Suppressor macrophage treated with lipopolysaccharide for 1 hour (primary cell): ENCODE measurements at places on chromosomes 5 and 9.

DNA sequence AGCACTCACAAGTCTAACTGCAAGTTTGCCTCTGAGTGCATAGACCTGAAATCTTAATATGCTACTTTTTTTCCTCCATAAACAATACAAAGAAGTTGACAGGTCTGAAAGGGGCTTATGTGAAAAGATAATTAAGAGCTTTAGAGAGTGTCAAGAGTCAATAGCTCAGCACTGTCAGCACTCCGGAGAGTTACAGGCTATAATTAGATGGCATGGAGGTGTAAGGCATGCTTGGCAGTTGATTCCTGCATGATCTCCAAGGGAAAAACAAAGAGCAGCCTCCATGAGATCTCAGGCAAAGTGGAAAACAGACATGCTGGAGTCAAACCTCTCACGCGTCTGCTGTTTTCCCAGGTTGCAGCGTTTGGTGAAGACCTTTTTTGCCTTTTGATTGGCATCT lies 468.7 kb downstream of the TLE4 start:
- DNase-seq = no peak

GRCh38 chr5:179679014-179679674 lies 1.7 kb downstream of the CBY3 start:
- peak; percentile 55 for DNase-seq

DNA sequence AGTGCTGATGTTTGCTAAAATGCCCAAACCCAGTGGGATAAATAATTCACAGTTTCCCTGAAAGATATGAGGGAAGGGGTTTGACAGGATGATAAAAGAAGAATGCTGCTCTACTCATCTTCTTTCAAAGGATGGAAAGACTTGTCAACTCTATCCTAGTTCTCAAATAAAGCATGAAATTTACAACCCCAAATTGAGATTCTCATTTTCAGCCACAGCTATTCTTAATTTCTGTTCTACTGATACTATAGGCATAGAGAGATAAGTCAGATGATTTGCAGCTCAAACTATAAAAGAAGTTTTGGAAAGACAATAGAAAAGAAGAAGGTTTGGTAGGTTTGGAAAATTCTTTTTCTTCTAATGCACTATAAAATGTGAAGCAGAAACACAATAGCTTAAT lies 542.6 kb downstream of the CSNK1G3 start:
- no peak for DNase-seq

DNA sequence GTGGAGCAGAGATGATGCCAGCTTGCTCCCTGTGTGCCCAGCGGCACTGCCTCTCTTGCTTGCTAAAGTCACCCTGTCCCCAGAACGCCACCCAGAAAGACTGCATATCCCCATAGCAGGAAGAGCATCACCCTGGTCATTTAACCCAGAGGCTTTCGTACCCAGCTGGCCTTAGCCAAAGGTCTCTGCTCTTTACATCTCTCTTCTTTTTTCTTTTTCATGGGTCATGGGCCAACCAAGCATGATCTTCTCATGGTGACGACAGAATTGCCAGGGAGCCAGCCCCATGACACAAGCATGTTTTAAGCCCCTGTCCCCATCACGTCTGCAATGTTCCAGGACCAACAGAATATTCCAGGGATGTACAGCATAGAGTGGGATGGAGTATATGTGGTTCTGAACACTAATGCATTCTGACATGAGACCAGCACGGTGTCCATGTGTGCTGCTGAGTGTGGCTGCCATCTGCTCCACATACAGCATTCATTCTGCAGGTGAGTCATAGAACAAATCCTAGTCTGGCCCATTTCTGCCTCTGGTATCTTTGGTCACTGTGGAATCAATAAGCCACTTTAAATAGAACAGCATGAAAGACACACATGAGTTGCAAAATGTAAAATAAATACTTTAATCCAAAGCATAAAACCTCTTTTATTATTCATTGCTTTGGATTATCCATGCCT lies 203.0 kb downstream of the MED10 start:
- no peak for DNase-seq

GRCh38 chr5:115455301-115455707 lies 89.3 kb downstream of the FEM1C start:
- peak; percentile 74 for DNase-seq

- no peak for DNase-seq
Measured at GRCh38 chr9:2838371-2839000, 5.4 kb downstream of the PUM3 start.

DNA sequence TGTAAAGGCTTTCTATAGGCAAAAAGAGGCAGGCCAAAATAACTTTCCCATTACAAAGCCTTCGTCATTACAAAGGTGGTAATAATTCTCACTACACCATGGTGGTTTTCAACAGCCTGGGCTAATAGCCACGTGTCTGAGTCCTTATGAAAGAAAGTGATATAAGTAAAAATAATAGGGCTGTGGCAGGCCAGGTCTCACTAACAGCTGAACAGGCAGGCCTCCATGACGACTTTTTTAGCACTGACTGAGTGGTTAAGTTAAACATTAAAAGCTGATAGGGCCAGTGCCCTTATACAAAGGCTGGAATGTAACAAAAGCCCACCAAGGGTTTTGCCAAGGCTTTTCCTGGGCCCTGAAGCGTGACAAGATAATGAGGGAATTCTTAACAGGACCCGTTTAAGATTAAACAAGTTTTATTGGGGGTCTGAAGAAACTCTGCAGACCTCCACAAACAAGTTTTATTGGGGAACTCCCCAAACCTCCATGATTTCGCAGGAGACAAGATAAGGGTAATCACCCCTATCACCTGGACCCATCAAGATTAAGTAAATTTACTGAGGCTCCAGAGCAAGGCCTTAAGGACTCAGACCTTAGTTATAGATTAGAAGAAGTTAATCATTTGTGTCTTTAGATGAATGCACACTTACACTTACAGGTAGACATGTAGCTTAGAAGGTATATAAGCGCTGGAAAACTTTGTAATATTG lies 412.9 kb downstream of the CHSY3 start:
- no peak for DNase-seq

GRCh38 chr5:95042037-95042436 lies 242.9 kb downstream of the MCTP1 start:
- DNase-seq = no peak

DNA sequence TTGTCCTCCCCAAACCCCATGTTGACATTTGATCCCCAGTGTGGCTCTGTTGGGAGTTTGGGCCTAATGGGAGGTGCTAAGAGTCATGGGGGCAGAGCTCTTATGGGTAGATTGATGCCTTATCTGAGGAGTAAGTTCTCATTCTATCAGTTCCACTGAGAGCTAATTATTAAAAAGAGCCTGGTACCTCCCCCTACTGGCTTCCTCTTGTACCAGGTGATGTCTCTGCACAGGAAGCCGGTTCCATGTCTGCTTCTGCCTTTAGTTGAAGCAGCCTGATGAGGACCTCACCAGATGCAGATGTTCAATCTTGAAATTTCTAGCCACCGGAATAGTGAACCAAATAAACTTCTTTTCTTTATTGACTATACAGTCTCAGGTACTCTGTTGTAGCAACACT lies 10.8 kb downstream of the GABRB2 start:
- DNase-seq = no peak

- DNase-seq = peak; percentile 42
Measured at GRCh38 chr9:89312222-89312571, 1.2 kb downstream of the CKS2 start.

- peak; percentile 89 for DNase-seq
Measured at GRCh38 chr9:89606624-89607311, 2.0 kb downstream of the GADD45G start.

- DNase-seq = no peak
Measured at GRCh38 chr5:36600917-36601527, 5.4 kb upstream of the SLC1A3 start.

DNA sequence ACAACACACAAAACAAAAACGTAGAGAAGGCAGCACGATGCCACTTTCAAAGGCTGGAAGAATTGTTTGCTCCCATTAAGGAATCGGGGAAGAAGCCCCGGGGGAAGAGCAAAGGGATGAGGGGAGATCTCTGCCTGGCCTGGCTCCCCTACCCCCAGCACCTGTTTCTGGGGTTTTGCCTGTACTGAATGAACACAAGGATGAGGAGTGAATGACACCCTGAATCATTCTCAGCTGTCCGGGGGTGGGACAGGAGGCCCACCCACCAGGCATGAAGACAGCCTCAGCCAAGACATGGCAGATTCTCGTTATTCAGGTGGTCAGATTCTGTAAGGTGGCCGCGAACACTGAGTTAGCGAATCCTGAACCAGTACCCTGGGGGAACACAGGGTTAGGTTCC lies 7.5 kb downstream of the TBC1D9B start:
- no peak for DNase-seq

GRCh38 chr9:89442981-89443814 lies 54.7 kb downstream of the SEMA4D start:
- DNase-seq = peak; percentile 73

- DNase-seq = no peak
Measured at GRCh38 chr5:38431242-38431853, 125.1 kb downstream of the LIFR start.

DNA sequence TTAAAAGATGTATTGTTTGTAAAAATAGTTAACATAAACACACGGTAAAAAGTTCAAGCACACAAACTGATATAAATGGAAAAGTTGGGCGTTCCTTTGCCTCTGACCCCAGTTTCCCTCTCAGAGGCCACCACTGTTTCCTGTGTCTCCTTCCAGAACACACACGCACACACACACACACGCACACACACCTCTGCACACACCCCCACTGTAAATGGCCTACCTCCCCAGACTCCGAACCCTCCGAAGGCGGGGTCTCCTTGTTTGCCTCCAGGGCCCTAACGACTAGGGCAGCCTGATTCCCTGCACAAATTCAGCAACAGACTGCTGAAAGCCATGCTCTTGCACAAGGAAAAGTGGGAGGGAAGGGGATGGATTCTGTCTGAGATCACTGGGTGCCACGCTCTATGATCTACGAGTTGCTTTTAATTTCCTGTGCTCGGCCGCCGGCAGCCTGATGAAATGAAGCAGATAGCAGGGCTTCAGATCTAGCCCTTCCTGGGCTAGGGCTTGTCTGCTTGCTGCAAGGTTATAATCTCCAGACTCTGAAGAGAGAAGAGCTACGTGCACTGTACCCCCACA lies 184.0 kb upstream of the IL12B start:
- DNase-seq = no peak

- peak; percentile 20 for DNase-seq
Measured at GRCh38 chr5:79069488-79070349, at the start of the genes BHMT2 and DMGDH. Gene BHMT2, plus strand, starts transcription at chr5:79069767. Its CDS starts 16 bp downstream, at chr5:79069783. Gene DMGDH, minus strand, starts transcription at chr5:79069674. Its CDS starts 54 bp downstream, at chr5:79069620.

DNA sequence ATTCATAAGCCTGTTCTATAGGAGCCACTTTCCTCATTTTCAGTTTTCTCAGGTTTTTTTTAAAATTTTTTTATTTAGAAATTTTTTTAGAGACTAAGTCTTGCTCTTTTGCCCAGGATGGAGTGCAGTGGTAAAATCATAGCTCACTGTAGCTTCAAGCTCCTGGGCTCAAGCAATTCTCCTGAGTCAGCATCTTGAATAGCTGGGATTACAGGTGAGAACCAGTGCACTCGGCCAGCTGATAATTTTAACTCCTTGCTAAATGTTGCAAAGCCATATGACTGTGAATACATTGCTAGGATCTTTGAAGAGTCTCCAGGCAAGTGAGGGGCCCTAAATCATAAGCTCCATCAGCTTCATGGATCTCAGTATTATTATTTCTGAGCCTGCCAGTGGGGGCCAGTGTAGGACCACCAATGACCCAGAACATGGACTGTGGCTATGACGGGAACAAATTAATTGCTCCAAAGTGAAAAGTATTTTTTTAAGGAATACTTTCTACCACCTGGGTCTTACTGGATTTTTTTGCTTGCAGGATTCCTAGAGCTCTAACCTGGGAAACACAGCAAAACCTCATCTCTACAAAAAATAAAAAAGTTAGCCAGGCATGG lies 5.7 kb upstream of the GAPVD1 start:
- DNase-seq = peak; percentile 30

GRCh38 chr5:134224888-134225779 lies 739 bp downstream of the PPP2CA start:
- DNase-seq = peak; percentile 75

DNA sequence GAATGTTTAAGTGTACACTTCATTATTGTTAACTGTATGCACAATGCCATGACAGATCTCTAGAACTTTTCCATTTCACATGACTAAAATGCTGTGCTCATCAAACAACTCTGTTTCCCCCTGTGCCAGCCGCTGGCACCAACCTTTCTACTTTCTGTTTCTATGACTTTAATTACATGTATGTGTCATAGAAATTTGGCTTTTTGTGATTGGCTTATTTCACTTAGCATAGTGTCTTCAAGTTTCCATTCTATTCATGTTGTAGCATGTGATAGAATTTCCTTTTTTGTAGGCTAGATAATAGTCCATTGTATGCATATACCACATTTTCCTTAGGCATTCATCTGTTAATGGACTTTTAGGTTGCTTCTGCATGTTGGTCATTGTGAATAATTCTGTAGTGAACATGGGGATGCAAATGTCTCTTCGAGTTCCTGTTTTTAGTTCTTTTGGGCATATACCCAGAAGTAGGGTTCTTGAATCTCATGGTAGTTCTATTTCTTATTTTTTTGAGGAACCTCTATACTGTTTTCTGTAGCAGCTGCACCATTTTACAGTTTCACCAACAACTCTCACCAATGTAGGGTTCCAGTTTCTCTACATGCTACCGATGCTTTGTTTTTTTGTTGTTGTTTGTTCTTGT lies 184.4 kb upstream of the DMRT1 start:
- DNase-seq = peak; percentile 72

- DNase-seq = peak; percentile 73
Measured at GRCh38 chr9:34559624-34560455, 29.7 kb downstream of the CNTFR start.

GRCh38 chr9:2824564-2824963 lies 19.3 kb downstream of the PUM3 start:
- DNase-seq = no peak

GRCh38 chr9:137064027-137064879 lies 6.1 kb downstream of the SAPCD2 start:
- peak; percentile 68 for DNase-seq

- no peak for DNase-seq
Measured at GRCh38 chr5:122263352-122264030, 48.5 kb upstream of the SNCAIP start.

DNA sequence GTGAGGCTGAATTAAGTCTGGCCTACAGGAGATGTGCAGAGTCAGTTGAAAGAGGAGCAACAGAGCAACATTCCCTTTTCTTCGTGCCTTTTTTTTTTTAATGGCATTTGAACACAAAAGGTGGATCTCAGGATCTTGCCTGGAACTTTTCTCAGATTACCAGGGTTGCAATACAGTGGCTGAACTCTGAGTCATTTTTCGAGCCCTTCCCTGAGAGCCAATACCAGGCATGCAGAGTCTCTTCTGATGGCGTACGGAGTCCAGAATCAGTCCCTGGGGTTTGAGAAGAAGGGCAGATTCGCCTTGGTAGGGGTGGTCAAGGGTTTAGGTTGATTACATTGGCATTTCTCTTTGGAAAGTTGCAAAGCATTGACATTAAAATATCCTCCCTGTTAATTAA lies 271.5 kb downstream of the GAS1 start:
- no peak for DNase-seq

DNA sequence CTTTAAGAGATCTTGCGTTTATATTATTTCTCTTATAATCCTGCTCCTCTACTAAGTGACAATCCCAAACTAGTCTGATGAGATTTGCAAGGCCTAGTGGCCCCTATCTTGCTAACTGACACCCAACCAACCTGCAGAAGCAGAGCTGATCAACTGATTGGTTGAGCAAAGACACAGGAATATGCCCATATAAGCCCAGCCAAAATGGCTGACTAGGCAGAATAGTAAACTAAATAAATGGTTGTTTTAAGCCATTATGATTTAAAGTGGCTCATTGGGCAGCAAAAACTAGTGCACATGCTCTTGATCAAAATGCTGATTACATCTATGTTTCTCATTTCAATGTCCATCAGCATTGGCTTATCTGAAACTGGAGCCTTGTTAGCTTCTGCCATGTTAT lies 238.0 kb upstream of the PDE4D start:
- no peak for DNase-seq

GRCh38 chr5:352639-353611 lies 31.4 kb downstream of the AHRR start:
- no peak for DNase-seq

GRCh38 chr9:133825555-133826218 lies 87.5 kb upstream of the SARDH start:
- DNase-seq = peak; percentile 80
